ENCODE measurements at places on chromosomes 13 and 19.

DNA sequence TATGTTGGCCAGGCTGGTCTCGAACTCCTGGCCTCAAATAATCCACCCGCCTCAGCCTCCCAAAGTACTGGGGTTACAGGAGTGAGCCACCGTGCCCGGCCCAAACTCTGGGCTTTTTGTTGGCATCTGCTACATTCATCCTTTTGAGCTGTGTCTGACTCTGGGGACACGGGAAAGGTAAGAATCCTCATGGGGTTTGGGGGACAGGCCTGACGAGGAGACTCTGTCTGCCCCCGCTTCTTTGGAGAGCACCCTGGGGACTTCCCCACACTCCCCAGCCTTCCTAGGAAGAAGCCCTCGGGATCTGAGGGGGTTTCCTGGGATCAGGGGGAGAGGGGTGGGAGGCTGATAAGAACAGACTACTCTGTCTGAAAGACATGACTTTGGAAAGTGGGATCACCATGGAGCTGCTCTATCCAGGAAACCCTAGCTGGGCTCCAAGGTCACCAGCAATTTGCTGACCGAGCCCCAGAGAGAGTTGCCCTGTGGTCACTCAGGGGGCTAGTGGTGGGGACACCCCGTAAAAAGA is 8.1 kb upstream of the FCER2 start:
- no peak for DNase-seq

GRCh38 chr13:67520886-67521285 is 290.8 kb upstream of the PCDH9 start:
- DNase-seq = peak; percentile 3

- DNase-seq = no peak
Observed at GRCh38 chr19:54160854-54161253, 1.3 kb upstream of the LENG1 start.

DNA sequence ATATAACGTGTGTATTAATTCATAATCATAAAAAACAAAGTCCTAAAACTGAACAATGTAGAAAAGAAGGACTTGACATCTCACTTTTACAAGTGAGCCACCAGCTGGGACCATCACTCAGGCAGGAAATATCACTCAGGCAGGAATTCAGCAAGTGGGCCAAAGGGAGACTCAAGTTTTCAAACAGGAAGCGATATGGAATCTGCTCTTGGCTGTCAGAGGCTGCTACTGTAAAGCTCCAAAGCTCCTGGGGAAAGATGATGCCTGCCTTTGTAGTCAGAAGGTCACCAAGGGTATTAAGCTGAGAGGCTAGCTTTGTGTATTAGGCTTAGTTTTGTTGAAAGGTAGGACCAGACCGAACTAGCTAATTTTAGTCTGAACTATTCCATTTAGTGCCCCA is 5.5 kb upstream of the AKAP11 start:
- no peak for DNase-seq

DNA sequence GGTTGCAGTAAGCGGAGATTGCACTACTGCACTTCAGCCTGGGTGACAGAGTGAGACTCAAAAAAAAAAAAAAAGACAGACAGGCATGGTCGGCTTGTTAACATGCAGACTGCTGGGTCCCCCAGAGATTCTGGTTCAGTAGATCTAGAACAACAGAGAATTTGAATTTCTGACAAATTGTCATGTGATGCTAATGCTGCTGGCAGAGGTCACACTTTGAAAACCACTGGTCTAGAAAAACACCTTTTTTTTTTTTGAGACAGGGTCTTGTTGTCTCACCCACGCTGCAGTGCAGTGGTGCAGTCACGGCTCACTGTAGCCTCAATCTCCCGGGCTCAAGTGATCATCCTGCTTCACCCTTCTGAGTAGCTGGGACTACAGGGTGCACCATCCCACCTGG is 7.7 kb upstream of the LRFN3 start:
- DNase-seq = no peak

GRCh38 chr19:40453151-40453735 is 9.1 kb upstream of the SERTAD3 start:
- DNase-seq = no peak

DNA sequence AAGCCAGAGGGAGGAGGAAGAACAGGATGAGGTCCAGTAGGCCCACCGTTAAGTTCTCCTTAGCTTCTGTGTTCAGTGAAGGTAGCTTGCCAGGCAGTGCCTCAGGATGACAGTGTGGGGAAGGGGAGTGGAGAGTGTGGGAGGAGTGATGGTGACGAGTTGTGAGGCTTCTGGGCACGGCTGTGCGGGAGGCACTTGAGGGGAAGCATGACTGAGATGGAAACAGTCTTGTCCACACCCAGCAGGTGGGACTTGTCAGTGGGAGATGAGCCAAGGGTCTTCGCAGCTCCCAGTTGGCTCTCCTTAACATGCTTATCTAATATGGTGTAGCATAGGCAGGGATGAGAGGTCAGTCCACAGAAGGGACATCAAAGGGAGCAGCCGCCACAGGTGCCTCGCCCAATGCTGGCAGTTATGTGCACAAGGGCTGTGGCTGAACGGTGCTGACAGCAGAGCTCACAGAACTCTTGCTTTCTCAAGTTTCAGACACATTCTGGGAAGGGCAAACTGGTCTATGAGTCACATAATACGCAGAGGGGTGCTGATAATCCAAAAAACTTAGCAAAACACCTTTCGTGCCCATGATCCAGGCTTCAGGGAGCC is 47.5 kb downstream of the OXGR1 start:
- DNase-seq = no peak

- DNase-seq = no peak
Observed at GRCh38 chr13:45011198-45011597, 21.9 kb downstream of the GPALPP1 start.

DNA sequence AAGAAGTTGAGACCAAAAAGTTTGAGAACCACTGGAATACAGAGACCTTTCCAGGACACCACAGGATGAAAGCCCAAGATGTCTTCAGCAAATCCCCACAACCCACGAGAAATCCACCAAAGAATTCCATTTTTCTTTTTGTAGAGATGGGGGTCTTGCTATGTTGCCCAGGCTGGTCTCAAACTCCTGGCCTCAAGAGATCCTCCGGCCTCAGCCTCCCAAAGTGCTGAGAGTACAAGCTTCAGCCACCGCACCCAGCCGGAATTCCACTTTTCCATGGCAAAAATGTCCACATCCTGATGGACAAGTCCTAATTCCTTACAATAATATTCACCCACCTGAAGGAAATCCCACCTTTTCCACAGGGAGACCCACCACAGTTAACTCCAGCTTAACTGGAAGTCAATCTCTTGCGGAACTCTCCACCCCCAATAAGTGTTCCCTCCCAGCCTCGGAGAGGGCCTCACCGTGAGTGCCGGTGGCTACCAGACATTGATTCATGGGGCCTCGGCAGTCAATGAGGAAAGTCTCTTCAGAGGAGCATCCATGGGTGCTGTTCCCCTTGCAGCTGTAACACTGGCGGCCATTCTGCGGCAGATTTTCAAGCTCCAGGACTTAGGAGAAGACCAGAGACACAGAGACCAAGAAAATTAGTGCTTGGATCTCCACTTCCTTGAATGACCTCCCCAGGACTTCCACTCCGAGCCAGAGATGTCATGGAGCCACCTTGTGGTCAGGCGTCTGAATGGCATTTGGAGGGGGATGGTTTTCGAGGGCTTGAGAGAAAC is 12.3 kb upstream of the CADM4 start:
- peak; percentile 63 for DNase-seq

GRCh38 chr19:7355151-7355820 is 6.5 kb downstream of the ARHGEF18 start:
- no peak for DNase-seq

DNA sequence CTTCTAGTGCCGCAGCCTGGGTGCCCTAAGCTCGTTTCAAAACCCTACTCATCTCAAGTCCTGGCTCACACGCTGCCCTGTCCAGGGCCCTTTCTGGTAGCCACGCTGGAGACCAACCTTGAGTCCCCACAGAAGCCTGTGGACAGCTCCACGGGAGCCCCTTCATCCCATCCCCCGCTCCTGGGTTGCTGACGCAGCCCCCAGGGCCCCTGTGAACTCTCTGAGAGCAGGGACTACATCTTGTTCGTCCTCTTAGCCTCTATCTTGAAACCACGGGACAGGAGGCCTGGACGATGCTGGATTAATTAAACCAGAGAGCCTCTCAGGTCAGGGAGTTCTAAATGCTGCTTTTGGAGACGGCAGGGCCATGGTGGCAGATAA is 7.4 kb downstream of the MLLT1 start:
- no peak for DNase-seq

GRCh38 chr19:45391346-45391745 is 13.5 kb downstream of the PPP1R13L start:
- peak; percentile 43 for DNase-seq

DNA sequence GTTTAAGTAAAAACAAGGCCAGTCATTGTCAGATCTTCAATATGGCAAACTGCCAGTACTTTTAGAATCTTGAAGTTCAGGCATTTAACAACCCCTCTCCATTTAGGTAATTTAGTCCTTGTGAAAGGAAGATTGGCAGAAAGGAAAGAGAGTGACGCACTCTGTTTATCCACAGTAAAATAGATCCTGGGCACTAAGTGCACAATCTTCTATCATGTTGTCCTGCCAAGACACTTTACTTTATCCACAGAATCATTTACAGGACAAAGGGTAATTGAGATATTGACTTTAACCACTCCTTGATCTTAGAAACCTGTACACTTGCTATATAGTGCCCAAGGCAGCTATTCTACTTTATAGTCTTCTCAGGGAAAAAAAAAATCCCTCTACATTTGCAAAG is 786.4 kb upstream of the SLITRK1 start:
- DNase-seq = no peak

GRCh38 chr19:51114087-51114729 is 6.0 kb upstream of the CTU1 start:
- no peak for DNase-seq

DNA sequence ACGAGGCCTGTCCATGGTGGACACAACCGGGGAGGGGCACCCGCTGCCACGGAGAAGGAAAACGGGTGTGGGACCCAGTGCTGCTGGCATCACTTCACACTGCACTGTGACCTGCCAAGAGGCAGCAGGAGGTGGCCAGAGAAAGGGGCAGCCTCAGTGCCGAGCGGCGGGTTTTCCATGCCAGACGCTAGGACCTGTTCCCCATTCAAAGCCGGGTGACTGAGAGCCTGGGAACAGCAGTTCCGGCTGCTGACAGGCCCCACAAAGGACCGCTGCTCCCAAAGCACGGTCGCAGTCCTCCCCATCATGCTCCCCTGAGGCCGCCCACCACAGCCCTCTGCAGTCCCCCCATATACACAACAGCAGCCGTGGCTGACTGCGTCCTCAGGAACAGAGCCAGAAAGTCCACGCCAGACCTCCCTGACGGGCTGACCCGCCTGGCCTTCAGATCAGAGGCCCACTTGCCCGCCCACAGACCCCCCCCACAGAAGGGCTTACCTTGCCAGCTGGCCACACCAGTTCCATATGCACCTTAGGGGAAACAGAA is 5.4 kb downstream of the AKAP8 start:
- no peak for DNase-seq

GRCh38 chr19:5900976-5901375 is 2.6 kb downstream of the NDUFA11 start:
- no peak for DNase-seq

- DNase-seq = no peak
Observed at GRCh38 chr13:32857689-32858088, 158.5 kb upstream of the KL start.

DNA sequence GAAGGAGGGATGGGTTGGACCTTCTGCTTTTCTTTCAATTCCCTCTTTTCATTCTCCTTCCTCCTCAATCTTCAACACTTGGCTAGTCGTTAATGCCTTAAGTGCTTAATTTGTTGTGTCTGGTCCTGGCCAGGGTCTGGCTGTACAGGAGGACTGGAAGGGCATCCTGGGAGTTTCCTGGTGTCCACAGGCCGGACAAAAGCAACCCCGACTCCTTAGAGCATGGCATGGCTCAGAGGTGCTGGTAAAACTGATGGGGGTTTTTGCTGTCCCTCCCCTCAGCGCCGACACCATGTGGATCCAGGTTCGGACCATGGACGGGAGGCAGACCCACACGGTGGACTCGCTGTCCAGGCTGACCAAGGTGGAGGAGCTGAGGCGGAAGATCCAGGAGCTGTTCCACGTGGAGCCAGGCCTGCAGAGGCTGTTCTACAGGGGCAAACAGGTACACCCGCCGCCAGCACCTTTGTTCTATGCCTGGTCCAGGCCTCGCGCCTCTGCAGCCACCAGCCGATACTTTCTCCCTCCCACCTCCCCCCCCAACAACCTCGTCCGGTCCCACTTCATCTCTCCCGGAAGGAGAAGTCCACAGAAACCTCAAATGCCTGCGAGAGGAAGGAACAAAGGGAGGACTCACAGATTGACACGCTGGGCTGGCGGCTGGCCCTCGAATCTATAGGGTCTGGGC is 1.4 kb downstream of the UHRF1 start:
- DNase-seq = peak; percentile 89

DNA sequence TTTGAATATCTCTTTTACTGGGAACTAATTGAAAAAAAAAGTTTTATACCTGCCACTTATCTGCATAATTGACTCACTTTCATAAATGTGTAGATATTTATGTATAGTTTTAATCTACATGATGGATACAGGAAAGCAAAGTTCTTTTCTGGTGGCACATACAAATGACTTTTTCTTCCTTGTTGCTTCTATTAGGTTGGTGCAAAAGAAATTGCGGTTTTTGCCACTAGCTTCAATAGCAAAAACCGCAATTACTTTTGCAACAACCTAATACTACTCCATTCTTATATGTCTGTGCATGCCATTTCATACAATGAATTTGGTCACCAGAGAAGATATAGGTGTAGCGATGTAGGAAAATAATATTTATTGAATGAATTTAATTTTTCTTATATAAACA is 344.5 kb upstream of the PCDH20 start:
- no peak for DNase-seq

GRCh38 chr19:16750081-16750480 is 30.4 kb downstream of the NWD1 start:
- no peak for DNase-seq

- no peak for DNase-seq
Observed at GRCh38 chr19:5150902-5151741, 182.2 kb downstream of the KDM4B start.

- no peak for DNase-seq
Observed at GRCh38 chr13:59450229-59450628, 713.5 kb downstream of the DIAPH3 start.

- DNase-seq = no peak
Observed at GRCh38 chr13:67228916-67229315, 1.2 kb downstream of the PCDH9 start.

DNA sequence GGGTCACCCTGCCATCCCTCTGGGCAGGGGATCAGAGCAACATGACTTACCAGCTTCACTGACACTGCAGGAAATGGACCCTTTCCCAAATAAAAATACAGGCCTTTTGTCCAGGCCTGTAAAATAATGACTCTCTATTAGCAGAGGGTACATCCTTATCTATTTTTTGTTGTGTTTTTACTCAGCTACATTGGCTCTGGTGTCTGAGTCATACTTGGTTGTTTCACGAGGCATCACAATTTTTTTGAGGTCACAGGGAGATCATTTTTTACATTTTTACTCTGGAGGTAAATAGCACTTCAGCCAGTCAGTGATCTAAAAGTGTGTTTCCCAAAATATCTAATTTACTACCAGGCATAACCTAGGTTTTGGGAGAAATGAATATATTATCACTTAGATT is 6.9 kb upstream of the HTR2A start:
- DNase-seq = no peak

GRCh38 chr19:27859689-27860088 is 1353.3 kb downstream of the UQCRFS1 start:
- DNase-seq = no peak

Measured in Kasumi-1 (cell line).